ENCODE measurements at places on chromosomes 6 and 20. TPM values are rescaled to one million over a fixed set of nuclear protein-coding genes. Genes with fewer than 3 reads are reported as not detected.

Gene BTN1A1
- total RNA-seq = 0.10 TPM

GRCh38 chr20:33796263-33796906 is 14.8 kb upstream of the CHMP4B start:
- no peak for DNase-seq

DNA sequence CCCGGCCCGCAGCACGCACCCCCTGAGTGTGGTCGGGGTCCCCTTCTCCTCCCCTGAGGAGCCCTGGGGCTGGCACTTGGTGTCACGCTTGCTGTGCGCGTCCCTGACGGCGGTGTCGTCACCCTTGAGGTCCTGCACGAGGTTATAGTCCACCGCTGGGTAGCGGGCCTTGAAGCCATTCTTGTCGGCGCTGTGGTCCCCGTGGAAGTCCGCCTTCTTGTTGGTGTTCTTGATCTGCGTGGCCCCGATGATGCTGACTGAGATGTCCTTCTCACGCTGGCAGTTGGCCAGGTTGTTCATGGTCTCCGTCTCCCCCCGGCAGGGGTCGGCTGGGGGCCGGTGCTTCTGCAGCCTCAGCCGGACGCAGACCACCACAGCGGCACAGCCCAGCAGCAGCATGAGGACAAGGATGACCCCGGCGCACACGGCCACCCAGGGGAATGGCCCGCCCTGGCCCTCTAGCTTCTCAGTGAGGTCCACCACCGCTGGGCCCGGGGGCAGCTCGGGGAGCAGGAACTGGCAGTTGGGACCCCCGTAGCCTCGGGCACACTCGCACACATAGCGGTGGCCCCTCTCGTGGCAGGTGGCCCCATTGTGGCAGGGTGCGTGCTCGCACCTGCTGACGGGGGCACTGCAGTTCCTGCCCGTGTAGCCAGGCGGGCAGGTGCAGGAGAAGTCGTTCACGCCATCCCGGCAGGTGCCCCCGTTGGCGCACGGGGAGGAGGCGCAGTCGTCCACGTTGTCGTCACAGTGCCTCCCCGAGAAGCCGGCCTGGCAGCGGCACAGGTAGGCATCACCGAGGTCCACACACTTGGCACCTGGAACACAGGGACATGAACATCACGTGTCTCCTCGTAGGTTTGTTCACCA is 7.4 kb downstream of the DLL1 start:
- no peak for DNase-seq

DNA sequence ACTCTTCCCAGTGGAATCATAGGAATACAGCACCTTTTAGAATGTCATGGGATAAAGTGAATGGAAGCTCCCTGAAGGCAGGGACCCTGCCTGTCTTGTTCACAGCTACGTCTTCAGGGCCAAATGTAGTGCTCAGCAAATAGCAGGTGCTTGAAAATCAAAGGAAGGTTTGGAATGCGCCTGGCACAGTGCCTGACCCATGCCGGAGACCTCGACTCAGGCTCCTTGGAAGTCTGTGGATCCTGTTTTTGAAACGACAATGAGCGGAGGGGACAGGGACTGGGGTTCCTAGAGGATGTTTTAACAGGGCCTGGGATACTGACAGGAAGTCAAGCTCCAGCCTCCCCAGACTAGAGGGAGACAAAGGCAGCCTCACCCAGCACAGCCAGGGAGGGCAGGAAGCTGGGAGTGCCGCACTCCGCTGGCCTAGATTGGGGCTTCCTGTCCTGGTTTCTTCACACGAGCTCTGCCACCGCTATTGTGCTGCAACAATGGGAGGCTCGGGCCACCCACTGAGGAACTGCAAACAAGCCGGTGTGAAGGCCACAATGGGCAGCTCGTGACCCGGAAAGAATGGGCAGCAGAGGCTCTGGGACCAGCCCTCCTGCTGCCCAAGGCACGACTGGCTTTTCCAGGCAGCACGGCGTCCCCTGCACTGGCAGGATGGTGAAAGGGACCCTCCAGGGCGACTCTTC is 76.7 kb downstream of the PREX1 start:
- DNase-seq = peak; percentile 29

GRCh38 chr6:139060332-139060731 is 31.8 kb downstream of the ABRACL start:
- no peak for DNase-seq
